Upper lobe of left lung (tissue), 6 donors: ENCODE measurements at places on chromosomes 7 and 10. TPM values are rescaled to one million over a fixed set of nuclear protein-coding genes. Genes with fewer than 3 reads are reported as not detected.

GRCh38 chr7:110801502-110801901, 289.4 kb upstream of the LRRN3 start:
- DNase-seq: no peak

- DNase-seq: no peak
Measured at GRCh38 chr10:118007773-118008172, 39.0 kb downstream of the RAB11FIP2 start.

The MYPN gene
- not detected for total RNA-seq

The IMMP2L gene
- 7.1 TPM for total RNA-seq

- DNase-seq: no peak
Measured at GRCh38 chr7:115300231-115300870, 378.5 kb downstream of the MDFIC start.

The UBE2D1 gene
- total RNA-seq: 28.6 TPM

GRCh38 chr7:101744588-101744987, 72.8 kb upstream of the CUX1 start:
- DNase-seq: no peak

GRCh38 chr7:65983965-65984658, 2.1 kb upstream of the GUSB start:
- DNase-seq: peak; percentile 51

DNA sequence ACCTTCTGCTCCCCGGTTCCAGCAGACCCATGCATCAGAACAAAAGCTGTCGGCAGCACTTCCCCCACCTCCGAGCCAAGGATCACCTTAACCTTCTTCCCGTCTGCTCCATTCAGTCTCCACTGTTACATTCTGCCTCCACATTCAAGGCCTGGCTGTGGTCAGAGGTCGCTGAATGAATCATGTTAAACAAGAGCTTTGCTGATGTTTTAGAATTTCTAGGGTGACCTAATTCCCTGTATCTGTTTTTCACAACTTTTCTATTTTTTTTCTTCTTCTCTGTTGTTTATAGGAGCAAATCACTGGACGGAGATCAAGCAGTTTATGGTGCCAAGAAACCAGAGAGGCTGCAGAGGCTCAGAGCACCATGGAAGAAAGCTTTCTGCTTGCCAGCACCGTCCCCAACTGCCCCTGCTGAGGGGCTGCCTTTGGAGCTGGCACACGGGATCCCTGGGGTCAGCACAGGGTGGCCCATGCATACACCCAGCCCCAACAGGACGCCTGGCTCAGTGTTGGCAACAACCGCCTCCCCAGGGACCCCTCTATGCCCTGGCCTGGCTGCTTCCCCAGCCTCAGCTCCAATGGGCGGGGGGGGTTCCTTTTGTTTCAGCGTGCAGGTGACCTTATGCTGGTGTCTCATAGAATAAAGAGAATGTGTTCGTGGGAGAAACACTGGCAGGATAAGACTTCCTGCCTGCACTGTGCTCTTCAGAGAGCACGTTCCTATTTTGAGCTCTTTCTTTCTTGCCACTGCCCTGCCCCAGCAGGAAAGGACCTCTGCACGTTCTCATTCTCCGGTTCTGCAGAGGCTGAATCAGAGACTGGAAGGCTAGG, 182.7 kb upstream of the LYZL2 start:
- no peak for DNase-seq

The HOXA2 gene
- total RNA-seq: not detected

- no peak for DNase-seq
Measured at GRCh38 chr7:6269527-6269926, 2.9 kb downstream of the CYTH3 start.

The EGFR gene
- 110 TPM for total RNA-seq

DNA sequence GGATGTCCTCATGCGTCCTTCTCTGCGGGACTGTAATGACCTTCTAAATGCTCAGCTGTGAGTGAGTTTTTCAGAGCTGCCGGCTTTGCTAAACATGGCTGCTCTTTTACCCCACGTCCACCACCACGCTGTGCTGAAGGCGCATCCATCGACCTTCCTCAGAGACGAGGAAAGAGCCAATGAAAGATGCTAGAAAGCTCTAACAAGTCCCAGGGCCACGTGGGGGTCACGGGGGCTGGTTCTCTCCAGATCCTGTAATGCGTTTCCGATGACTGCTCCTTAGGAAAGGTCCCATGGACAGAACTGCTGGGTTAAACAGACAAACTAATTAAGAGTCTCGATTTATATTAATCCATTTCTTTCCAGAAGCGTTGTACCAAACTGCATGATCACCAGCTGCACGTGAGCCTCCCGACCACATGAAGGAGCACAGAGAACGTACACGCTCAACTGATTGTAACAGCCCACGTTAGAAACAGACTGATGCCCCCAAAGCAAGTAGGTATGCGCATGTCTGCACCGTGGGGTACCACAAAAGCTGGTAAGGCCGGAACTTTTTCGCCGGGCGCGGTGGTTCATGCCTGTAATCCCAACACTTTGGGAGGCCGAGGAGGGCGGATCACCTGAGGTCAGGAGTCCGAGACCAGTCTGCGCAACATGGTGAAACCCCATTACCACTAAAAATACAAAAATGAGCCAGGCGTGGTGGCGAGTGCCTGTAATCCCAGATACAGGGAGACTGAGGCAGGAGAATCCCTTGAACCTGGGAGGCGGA, 109.6 kb downstream of the TCERG1L start:
- no peak for DNase-seq

DNA sequence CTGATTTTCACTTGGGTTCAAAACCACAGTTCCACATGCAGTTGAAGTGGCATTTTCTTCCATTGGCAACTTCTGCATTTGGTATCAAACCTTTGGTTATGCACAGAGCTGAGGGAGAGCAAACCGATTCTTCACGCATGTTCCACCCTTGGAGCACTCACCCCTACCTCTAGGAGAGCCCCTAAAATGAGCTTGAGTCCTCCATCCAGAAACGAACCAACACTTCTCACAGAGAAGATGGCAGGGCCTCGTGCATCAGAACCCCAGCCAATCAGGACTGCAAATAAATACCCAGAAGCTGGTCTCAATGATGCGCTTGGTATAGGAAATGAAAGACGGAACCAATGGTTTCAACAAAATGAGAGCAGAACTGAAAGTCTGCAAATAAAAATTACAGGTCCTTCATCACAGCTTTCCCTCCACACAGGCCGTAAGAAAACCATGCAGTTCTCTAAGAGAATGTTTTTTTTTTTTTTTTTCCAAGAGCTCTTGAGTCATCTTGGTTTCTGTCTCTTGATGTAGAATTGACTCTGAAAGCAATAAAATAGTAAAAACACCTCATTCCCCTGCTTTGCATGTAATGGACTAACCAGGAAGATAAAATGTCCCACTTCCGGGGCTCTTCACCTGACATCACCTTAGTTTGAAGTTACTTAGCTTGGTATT, 23.9 kb downstream of the KLF6 start:
- DNase-seq: no peak

GRCh38 chr10:124560377-124561105, 98.9 kb downstream of the LHPP start:
- DNase-seq: no peak

DNA sequence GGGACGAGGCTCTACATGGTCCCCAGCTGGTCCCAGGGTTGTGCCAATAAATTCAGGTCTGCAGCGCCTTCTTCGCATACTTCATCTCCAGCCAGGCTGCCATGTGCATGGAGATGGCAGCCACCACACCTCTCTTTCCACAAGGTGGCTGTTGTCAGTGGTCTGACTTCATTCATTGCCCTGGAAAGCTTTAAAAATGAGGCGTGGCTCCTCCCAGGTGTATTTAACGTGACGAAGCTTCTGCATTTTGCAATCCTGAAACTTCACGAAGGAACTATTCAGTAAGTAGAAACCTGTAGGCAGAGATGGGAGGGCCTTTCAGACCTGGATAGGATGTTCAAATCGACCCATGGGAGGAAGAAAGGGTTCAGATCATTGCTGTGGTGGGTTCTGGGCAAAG, 53.7 kb downstream of the PFKFB3 start:
- DNase-seq: no peak

The PDE1C gene
- total RNA-seq: 5.8 TPM

GRCh38 chr7:11934796-11935195, 102.8 kb upstream of the THSD7A start:
- no peak for DNase-seq

GRCh38 chr10:124508070-124508667, 46.5 kb downstream of the LHPP start:
- DNase-seq: no peak

DNA sequence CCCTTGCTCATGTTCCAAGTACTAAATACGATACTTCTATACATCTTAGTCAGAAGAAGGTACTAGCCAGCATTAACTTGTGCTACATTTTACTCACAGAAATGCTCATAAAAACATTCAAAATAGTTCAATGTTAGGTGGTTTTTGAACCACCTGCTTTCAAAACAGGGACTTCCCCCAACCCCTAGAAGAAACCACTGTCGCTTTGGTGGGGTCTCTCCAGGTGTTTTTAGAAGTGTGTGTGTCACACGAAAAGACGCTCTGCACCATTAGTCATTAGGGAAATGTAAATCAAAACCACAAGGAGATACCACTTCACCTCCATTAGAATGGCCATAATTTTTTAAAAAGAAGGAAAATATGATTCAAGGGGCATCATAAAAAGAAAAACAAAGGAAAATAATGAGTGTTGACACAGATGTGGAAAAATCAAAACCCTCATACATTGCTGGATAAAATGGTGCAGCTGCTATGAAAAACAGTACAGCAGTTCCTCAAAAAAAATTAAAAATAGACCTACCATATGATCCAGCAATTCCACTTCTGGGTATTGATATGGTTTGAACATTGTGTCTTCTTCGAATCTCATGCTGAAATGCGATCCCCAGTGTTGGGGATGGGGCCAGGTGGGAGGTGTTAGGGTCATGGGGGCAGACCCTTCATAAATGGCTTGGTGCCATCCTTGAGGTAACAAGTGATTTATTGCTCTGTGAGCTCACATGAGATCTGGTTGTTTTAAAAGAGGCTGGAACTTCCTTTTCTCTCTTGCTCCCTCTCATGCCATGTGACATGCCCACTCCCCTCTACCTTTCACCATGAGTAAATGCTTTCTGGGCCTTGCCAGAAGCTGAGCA, 74.2 kb downstream of the MALSU1 start:
- DNase-seq: no peak

The CDC14C gene
- not detected for total RNA-seq

DNA sequence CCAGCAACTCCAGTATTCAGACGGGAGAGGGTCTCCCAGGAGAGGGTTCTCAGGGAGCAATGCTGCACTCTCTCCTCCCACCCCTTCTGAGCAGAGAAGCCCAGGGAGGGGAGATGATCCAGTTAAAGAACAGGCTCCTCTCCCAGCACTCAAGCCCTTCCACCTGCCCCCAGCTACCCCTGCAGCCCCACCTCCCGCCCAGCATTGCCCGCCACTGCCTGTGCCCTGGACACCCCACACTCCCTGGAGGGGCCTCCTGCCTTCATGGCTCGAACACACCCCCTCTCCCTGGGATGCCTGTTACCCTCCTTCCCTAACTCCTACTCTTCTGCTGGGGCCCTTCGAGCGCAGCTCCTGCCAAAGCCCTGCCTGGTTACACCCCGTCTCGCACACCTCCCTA, 66.8 kb downstream of the ELFN1 start:
- peak; percentile 47 for DNase-seq

The NIPSNAP2 gene
- 95.2 TPM for total RNA-seq
